Natural killer cell (primary cell): ENCODE measurements at places on chromosomes 4 and X.

DNA sequence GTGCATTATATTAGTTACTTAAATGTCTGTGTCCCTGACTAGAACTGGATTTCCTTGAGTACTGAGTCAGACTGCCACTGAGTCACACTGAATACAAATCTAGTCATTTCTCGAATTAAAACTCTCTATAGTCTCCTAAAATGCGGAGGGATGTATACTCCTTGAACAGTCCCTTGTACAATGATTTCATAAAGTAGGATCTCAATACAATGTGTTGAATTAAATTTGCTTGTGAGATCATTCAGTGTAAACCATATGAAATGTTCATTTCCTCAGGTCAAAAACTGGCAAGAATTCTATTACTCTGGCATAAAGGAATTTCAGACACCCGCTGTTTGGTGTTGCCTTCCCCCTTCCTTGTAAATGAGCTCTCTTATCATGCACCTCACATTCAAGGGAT, 17.5 kb upstream of the FAM241A start:
- DNase-seq = no peak

DNA sequence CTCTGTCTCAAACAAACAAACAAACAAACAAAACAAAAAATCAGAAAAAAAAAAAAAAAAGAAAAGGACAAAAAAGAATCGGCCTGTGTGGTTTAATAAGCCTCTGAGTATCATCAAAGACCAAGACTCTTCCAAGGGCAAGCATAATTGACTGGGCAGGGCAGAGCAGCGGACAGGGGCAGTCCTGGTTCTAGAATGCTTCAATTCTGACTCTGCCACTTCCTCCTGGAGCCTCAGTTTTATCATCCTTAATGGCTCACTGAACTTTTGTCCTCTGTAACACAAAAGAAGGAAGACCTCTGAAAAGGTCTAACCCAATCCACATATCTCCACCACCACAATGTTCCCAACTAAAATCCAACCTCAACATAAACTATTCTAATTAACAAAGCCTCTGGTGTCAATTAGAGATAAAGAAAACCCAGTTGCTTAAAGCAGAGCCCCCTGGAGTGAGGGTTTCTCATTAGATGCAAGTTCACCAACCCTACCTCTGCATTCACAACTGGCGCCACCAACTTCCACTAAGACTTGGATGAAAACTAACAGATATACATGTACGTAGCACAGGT, 51.7 kb downstream of the TBC1D9 start:
- no peak for DNase-seq

- no peak for DNase-seq
Observed at GRCh38 chr4:122963216-122963615, 40.8 kb upstream of the NUDT6 start.

GRCh38 chr4:123649645-123650391, 253.2 kb downstream of the SPRY1 start:
- no peak for DNase-seq

GRCh38 chr4:53126099-53126498, 239.8 kb downstream of the SCFD2 start:
- DNase-seq = no peak

GRCh38 chr4:59598330-59598618, 1601.9 kb upstream of the ADGRL3 start:
- no peak for DNase-seq

DNA sequence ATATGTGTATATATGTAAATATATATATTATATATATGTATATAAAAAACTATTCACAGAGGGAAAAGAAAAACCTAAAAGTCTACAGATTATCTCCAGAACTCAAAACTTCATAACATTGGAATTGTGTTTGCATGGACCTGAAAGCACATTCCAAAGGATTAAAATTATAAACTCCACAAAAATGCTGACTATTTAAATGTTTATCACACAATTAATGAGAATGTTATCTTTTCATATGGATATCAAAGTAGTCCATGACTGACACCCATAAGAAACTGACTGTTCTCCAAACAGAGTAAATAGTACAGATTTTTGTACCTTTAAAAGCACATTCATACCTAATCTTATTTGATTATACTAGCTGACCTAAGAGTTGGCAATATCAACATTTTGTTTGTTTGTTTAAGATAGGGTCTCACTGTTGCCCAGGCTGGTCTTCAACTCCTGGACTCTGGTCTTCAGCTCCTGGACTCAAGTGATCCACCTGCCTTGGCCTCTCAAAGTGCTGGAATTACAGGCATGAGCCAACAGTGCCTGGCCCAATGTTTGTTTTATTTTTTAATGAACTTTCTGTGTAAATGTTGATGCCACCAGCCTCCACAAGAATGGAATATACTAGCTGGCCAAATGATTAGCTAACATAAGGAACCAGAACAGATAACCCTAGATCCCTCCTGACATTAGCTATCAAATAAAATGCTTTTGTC, 50.0 kb downstream of the SLC39A8 start:
- DNase-seq = no peak
